Large intestine (tissue), 12 donors: ENCODE measurements at places on chromosomes 7 and 10. TPM values are rescaled to one million over a fixed set of nuclear protein-coding genes. Genes with fewer than 3 reads are reported as not detected.

- H3K27ac ChIP-seq, result no peak overlapping the region
- no peaks in the 10 kb centered on the region for H3K27me3 ChIP-seq
- no peak overlapping the region for H3K4me3 ChIP-seq
- H3K36me3 ChIP-seq, result no peaks in the 10 kb centered on the region
- no peaks in the 10 kb centered on the region for H3K4me1 ChIP-seq
Measured at GRCh38 chr10:63976538-63976937, 455.3 kb downstream of the REEP3 start.

GRCh38 chr10:5528989-5529701 is 4.4 kb downstream of the CALML3 start:
- DNase-seq, result no peak
- H3K4me1 ChIP-seq, result peaks cover 16% of the 10 kb centered on the region
- no peak overlapping the region for H3K27ac ChIP-seq
- H3K4me3 ChIP-seq, result no peak overlapping the region
- H3K27me3 ChIP-seq, result no peaks in the 10 kb centered on the region

- peaks cover 3% of the 10 kb centered on the region for H3K36me3 ChIP-seq
- no peak overlapping the region for H3K27ac ChIP-seq
Measured at GRCh38 chr10:19620811-19621210, 195.4 kb upstream of the PLXDC2 start.

DNA sequence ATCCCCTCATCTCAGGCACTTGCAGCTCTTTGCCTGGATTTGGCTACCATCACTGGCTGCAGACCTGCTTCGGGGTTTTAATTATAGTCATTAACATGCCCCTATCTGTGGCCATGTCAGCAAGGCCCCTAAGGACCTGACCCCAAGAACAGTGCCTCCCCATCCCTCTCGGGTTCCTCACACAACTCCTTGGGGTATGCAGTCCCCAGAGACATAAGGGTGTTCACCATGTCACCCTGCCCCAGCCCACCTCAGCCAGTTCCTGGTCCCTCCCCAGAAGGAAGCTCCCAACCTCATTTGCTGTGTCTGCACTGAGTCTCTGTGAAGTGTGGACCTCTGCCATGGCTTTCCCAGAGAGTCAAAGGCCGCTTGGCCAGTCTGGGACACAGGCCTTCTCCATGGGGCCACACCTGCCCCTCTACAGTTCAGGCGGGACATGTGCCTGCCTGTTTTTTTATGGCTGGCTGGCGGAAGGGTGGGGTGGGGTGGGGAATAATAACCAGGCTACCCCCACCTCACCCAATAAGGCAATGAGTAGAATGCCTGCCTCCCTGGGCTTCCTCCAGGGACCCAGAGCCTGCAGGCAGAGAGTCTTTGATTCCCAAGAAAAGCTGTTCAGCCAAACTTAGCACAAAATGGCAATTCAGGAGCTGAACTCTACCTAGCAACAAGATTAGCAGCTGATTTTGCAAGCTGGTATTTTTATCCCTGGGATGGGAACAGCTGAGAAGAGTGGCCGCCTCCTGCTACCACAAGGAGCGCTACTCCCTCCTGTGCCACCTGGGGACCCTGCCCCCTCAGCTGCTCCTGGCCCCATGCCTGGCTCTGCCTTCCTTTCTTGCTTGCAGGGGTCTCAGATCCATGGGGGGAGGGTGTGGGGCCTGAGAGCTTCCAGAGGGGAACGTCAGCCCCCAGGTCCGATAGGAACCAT is 23.7 kb upstream of the CAMK2B start:
- no peak overlapping the region for H3K4me3 ChIP-seq
- no peak for DNase-seq
- H3K4me1 ChIP-seq, result no peaks in the 10 kb centered on the region
- H3K36me3 ChIP-seq, result no peaks in the 10 kb centered on the region
- no peak overlapping the region for H3K27ac ChIP-seq

GRCh38 chr10:3324612-3325038 is 152.0 kb upstream of the PITRM1 start:
- H3K27ac ChIP-seq, result no peak overlapping the region
- no peak for DNase-seq
- no peaks in the 10 kb centered on the region for H3K27me3 ChIP-seq
- H3K4me3 ChIP-seq, result no peak overlapping the region
- no peaks in the 10 kb centered on the region for H3K36me3 ChIP-seq
- no peaks in the 10 kb centered on the region for H3K4me1 ChIP-seq

GRCh38 chr7:121938429-121938996 is 65.6 kb downstream of the PTPRZ1 start:
- H3K27ac ChIP-seq, result no peak overlapping the region
- no peak for DNase-seq
- no peaks in the 10 kb centered on the region for H3K36me3 ChIP-seq
- peaks cover 3% of the 10 kb centered on the region for H3K27me3 ChIP-seq
- no peaks in the 10 kb centered on the region for H3K4me1 ChIP-seq
- no peak overlapping the region for H3K4me3 ChIP-seq

GRCh38 chr7:63087575-63088190 is 911.0 kb upstream of the ZNF722 start:
- no peak overlapping the region for H3K27ac ChIP-seq
- no peaks in the 10 kb centered on the region for H3K4me1 ChIP-seq
- H3K36me3 ChIP-seq, result no peaks in the 10 kb centered on the region
- no peak overlapping the region for H3K4me3 ChIP-seq

- no peak overlapping the region for H3K4me3 ChIP-seq
- no peaks in the 10 kb centered on the region for H3K4me1 ChIP-seq
- DNase-seq, result no peak
- H3K27ac ChIP-seq, result no peak overlapping the region
- no peaks in the 10 kb centered on the region for H3K27me3 ChIP-seq
- no peaks in the 10 kb centered on the region for H3K36me3 ChIP-seq
Measured at GRCh38 chr10:81104494-81104893, 566.8 kb downstream of the SH2D4B start.

DNA sequence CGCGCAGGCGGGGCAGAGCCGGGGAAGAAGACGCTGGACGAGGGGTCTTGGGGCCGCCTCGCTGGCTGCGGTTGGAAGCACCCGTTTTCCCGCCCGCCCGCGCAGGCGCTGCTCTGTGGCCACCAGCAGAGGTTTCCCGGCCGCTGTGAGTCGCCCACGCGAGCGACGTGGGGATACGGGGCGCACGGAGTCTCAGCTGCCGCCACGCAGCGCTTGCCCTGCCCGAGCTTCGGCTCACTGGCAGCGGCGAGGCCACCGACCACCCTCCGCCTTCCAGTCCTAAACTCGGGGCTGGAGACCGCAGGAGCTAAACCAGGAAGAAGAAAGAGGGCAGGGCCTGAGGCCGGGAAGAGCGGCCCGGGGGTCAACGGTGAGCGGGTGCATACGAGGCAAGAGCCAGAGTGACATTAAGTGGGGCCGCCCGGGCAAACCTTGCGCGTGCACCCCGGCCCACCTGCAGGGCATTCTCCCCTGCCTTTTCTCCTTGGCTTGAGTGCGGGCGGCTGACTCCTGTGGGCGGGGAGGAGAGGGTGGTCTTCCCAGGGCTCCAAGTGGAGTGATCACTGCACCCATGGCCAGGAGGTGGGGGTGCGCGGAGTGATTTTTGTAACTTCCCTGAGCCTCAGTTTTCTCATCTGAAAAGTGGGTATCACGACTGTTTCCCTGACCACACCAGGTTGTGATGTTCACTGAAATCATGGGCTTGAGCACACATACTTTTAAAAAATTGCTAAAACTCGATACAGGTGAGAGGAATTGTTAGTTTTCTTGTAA is 7.1 kb upstream of the EMX2 start:
- no peak overlapping the region for H3K27ac ChIP-seq
- H3K36me3 ChIP-seq, result no peaks in the 10 kb centered on the region
- no peak for DNase-seq
- peak overlapping the region; percentile 19 for H3K4me3 ChIP-seq

- H3K4me3 ChIP-seq, result no peak overlapping the region
- no peak overlapping the region for H3K27ac ChIP-seq
- no peaks in the 10 kb centered on the region for H3K27me3 ChIP-seq
- peaks cover 2% of the 10 kb centered on the region for H3K36me3 ChIP-seq
- no peak for DNase-seq
Measured at GRCh38 chr10:127916826-127917225, 9.9 kb downstream of the PTPRE start.

DNA sequence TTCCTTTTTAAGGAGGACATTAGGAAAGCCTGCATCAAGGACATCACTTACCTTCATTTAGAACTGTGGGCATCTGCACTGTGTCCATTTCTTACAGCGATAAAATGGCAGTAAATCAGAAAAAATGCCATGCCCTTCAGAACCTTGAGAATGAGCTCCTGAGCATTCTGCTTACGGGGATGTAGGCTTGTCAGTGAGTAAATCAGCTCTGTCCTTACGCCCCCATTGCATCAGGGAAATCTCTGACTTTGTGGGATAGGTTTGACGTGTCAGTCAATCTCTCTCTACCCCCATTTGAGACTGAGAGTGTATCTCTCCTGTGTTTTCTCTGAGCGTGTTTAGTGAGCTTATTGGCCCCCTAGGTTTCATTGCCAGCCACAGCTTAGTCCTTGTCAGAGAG is 837.1 kb downstream of the LRMDA start:
- no peaks in the 10 kb centered on the region for H3K36me3 ChIP-seq
- DNase-seq, result no peak
- no peaks in the 10 kb centered on the region for H3K27me3 ChIP-seq

- no peak overlapping the region for H3K4me3 ChIP-seq
- DNase-seq, result peak; percentile 56
- peaks cover 7% of the 10 kb centered on the region for H3K27me3 ChIP-seq
Measured at GRCh38 chr7:100799037-100799896, 28.1 kb downstream of the EPHB4 start.

DNA sequence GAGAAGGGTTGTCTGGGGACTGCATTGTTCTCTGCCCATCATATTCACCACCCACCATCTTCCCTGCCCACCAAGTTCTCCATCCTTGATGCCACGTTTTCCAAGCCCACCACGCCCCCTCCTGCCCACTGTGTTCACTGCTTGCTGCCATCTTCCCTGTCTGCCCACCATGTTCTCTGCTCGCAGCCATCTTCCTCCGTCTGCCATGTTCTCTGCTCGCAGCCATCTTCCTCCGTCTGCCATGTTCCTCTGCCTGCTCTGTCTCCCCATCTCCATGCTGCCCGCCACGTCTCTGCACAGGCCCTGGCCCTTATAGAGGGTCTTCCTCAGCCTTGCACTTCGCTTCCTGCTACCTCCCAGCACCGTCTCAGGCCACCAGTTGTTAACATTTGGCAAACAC is 30.0 kb upstream of the ZNF32 start:
- H3K36me3 ChIP-seq, result no peaks in the 10 kb centered on the region
- H3K4me3 ChIP-seq, result no peak overlapping the region
- H3K4me1 ChIP-seq, result no peaks in the 10 kb centered on the region
- H3K27ac ChIP-seq, result no peak overlapping the region
- peaks cover 10% of the 10 kb centered on the region for H3K27me3 ChIP-seq

- H3K4me3 ChIP-seq, result no peak overlapping the region
- H3K4me1 ChIP-seq, result no peaks in the 10 kb centered on the region
- no peaks in the 10 kb centered on the region for H3K27me3 ChIP-seq
- DNase-seq, result no peak
- peaks cover 54% of the 10 kb centered on the region for H3K36me3 ChIP-seq
Measured at GRCh38 chr10:133412381-133412711, 12.1 kb downstream of the SPRN start.

DNA sequence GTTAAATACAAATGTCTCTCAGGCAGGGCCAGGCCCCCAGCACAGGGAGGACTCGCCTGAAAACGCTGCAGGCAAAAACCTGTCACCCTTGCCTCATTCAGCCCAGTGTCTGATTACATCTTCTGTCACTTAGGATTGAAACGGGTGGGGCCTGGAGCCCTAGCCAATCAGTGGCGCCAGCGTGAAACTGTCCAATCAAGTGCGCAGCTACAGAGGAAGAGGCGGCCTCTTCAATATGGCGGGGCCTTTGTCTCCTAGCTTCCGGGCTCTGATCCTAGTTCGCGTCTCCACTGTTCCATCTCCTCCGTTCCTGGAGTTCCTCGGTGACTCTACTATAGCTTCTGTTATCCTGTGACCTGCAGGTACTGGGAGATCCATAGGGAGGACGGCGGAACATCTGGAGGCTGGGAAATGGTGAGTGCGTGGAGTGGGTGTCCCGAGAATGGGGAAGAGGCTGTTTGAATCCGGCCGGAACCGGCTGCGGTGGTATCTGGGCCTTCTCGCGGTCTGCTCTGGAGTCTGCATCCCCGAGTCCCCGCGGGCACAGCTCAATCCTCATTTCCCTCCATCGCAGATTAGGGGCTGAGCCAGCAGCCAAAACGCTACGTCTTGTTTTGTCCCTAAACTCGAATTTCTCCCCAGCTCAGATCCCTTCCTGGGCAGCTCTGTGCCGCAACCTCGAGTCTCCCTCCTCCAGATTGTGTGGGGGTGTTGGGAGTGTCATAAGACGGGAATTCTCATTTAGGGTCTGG is at the start of gene ZNF736:
Gene ZNF736 (plus strand): TSS at position 222 of the 752 bp plus-strand sequence. CDS start 190 bp downstream, at position 412.
- peak; percentile 95 for DNase-seq
- H3K4me1 ChIP-seq, result no peaks in the 10 kb centered on the region
- H3K36me3 ChIP-seq, result peaks cover 2% of the 10 kb centered on the region

GRCh38 chr7:18874880-18875279 is 242.6 kb downstream of the TWIST1 start:
- no peaks in the 10 kb centered on the region for H3K4me1 ChIP-seq
- H3K27ac ChIP-seq, result no peak overlapping the region
- no peaks in the 10 kb centered on the region for H3K27me3 ChIP-seq
- no peak for DNase-seq
- H3K4me3 ChIP-seq, result no peak overlapping the region

DNA sequence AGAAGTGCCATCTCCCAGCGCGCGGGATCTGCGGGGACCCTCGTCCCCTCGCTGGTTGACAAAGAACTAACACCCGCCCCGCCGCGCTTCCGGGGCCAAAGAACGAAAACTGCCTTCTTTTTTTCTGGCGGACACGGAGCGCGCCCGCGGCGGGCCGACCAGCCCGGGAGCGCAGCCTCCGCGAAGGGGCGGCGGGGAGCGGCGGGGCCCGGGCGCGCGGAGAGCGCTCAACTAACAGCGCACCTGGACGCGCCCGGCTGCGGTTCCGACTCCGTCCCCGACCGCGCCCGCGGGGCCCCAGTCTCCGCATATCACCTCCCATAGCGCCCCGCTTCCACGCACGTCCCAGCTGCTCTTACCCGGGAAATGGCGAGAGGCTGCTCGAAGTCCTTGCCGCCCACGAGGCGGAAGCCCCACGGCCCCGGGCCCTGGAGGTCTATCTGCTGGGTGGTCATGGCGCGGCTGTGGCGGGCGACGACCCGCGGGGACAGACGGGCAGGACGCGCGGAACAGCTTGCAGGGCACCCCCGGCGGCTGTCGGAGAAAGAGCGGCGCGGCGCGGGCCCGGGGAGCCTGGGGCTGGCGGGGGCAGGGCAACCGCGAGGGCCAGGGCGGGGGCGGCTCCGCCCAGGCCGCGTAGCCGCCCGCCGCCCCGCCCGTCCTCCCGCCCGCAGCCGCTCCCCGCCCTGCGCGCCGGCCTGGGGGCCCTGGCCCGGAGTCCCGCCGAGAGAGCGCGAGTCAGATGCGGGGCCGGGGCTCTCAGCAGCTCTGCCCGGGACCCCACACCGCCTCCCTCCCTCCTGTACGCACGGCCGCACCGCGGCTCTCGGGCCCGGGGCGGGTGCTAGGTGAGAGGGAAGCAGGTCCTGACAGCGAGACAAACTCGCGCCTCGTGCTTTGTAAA is at the start of gene PDLIM1:
Gene PDLIM1 (minus strand): TSS at position 543 of the 904 bp plus-strand sequence. CDS start 88 bp downstream, at position 455.
- H3K4me1 ChIP-seq, result peaks cover 30% of the 10 kb centered on the region
- H3K27ac ChIP-seq, result peak within 1 kb of the TSS; percentile 88
- peak; percentile 90 for DNase-seq

GRCh38 chr10:120186506-120186905 is 270.5 kb upstream of the PLPP4 start:
- H3K27me3 ChIP-seq, result no peaks in the 10 kb centered on the region
- no peak overlapping the region for H3K27ac ChIP-seq
- no peaks in the 10 kb centered on the region for H3K36me3 ChIP-seq
- no peak for DNase-seq

The COL26A1 gene
- 1.0 TPM for polyA plus RNA-seq

The RBM20 gene
- polyA plus RNA-seq, result 0.96 TPM

The SFRP5 gene
- 25.0 TPM for polyA plus RNA-seq

The SPRN gene
- 4.9 TPM for polyA plus RNA-seq

The CNNM1 gene
- 0.79 TPM for polyA plus RNA-seq
